ENCODE measurements at places on chromosomes 7 and 10.

- DNase-seq: peak; percentile 77
Observed at GRCh38 chr7:18019555-18019954, 8.1 kb downstream of the PRPS1L1 start.

GRCh38 chr7:121831351-121831750, 41.6 kb upstream of the PTPRZ1 start:
- DNase-seq: no peak

- no peak for DNase-seq
Observed at GRCh38 chr7:69219381-69219780, 378.9 kb upstream of the AUTS2 start.

GRCh38 chr10:8037199-8037801, 17.2 kb upstream of the GATA3 start:
- no peak for DNase-seq

- DNase-seq: no peak
Observed at GRCh38 chr7:23357190-23358093, 58.3 kb downstream of the MALSU1 start.

DNA sequence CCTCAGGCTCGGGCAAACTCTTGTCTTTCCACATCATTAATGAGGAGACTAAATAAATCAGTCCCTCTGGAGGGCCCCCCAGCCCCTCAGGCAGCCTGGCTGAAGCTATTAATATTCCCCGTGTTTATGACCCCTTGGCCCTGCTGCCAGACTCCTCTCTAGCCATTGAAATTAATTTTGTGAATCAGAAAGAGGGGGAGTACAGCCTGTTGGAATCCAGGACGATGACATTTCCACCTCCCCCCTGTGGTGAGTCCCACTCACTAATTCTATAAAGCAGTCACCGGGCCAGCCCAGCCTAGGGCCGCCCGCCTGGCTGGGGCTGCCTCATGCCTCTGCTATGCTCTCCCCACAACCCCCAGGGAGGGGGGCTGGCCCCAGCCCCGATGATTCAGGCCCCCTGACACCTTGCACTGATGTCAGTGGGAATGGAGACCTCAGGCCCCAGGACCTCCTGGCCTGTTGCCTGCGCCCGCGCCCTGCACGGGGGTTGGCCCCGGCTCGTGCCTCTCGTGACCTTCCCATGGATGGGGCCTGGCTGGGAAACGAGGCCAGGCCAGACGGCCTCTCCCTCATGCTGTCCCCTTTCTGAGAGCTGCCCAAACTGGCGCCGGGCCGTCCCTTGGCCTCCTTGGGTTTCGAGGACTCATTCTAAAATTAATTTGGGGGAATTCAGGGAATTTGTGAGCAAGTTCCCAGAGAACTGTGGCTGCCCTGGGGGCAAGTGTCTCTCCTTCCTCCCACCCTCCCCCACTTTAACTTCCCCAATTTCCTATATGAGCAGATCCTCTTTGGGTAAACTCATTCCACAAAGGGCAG, 34.0 kb downstream of the TMEM270 start:
- DNase-seq: peak; percentile 97

- no peak for DNase-seq
Observed at GRCh38 chr10:79507440-79508167, 4.7 kb upstream of the EIF5AL1 start.

DNA sequence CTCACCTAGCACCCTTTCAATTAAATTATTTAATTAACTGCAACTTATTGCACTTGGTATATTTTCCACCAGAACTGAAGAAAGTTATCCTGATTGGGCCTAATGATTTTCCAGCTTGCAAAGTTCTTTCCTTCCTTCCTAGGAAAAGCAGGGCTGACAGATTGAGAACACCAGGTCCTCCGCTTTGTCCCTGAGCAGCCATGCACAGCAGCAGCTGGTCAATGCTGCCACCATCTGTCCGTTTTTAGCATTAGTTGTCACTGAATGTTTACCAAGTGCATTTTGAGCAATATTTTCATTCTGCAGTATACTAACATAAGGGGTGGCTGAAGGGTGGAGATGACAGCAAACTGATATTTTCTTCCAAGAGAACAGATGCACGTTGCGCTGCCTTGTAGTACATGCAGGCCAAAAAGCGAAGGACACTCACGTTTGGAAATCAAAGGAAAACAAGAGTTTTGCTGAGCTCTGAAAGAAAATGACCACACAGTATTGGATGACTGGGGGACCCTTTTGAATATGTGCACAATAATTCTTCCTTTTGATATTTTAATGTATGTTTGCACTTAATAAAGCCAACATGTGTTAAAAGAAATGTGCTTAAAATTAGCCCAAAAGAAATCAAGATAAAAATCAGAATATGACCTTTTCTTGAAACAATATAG, 248.8 kb upstream of the PTN start:
- DNase-seq: no peak

- no peak for DNase-seq
Observed at GRCh38 chr7:37467002-37467401, 18.3 kb upstream of the ELMO1 start.

DNA sequence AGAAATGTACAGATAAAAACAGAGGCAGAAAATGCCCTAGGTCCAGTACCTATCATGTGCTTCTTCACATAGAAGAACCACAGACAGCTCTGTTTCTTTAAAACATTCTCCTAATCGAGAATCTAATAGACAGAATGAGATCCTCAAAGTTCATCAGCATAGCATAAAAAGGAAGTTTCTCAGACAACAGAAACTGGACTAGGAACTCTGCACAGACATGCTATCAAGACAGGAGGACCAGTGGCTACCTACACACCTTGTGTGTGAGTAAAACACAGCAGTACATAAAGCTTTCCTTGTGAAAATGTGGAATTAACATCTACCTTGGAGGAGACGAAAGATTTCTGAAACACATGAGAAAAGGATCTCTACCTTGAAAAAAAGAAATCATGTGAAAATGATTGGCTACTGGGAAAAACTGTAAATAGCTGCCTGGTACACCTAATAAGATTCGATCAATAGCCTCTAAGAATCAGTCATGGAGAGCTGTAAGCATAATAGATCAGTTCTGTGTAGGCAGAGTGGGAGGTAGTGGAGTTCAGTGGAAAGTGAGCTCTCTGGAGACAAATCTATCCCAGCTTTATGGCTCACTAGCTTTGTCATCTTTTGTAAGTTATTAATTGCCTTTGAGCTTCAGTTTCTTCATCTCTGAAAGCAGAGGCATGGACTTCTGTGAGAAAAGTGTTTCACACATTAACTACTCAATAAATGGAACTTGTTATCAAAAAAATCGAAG, 26.7 kb downstream of the ELAPOR2 start:
- no peak for DNase-seq

- no peak for DNase-seq
Observed at GRCh38 chr7:28698840-28699239, 259.3 kb downstream of the TRIL start.

Data from HS-5 (cell line).